ENCODE measurements at places on chromosomes 7 and 10.

DNA sequence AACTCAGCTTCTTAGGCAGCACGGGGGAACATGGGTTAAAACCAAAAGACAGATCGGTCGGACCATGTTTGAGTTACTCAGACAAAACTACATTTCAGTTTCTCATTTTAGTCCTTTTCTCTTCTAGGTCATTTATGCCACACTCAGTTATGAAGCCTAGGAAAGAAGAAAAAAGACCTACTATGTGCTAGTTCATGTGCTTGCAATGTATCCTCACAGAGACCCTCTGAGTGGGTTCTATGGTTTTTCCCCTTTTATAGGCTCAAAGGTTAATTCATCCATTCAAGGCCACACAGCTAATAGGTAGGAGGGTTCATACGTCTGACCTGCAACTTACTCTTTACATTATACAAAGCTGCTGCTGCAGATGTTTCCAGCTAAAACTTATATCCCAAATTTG is 104.7 kb upstream of the ZNF438 start:
- no peak for DNase-seq

GRCh38 chr10:17062493-17062892 is 67.1 kb downstream of the CUBN start:
- DNase-seq: no peak

GRCh38 chr10:112784022-112784461 is 166.0 kb upstream of the TCF7L2 start:
- no peak for DNase-seq

DNA sequence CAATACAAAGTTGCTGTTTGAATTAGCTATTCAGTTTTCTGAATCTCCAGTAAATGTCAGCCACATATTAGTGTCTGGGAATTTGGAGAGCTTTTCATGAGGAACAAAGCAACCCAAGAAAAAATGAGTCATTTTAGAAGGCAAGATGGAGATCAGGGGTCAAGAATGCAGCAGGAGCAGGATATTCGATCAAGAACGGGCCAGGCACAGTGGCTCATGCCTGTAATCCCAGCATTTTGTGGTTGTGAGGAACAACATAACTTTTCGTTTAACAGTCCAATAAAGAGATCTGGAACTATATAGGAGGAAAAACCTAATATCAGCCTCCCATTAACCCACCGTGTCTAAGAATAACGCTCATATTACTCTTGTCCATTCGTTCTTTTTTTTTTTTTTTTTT is 600.5 kb downstream of the MAGI2 start:
- no peak for DNase-seq

DNA sequence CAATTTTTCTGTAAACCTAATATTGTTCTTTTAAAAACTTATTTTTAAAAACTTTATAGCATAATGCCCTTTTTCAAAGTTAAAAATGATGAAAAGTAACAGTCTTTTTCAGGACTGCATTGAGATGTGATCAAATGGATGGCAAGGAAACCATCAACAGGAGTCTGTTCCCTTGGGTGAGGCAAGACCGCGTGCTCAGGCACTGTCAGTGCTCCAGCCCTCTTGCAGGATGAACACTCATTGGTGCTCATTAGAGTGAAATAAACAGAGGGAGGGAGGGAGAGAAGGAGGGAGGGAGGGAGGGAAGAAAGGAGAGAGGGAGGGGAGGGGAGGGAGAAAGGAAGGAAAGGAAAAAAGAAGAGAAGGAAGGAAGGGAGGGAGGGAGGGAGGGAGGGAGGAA is 145.7 kb upstream of the CHST15 start:
- DNase-seq: no peak

- no peak for DNase-seq
These were observed 147.1 kb upstream of the NRBF2 start for GRCh38 chr10:62985807-62986600.

DNA sequence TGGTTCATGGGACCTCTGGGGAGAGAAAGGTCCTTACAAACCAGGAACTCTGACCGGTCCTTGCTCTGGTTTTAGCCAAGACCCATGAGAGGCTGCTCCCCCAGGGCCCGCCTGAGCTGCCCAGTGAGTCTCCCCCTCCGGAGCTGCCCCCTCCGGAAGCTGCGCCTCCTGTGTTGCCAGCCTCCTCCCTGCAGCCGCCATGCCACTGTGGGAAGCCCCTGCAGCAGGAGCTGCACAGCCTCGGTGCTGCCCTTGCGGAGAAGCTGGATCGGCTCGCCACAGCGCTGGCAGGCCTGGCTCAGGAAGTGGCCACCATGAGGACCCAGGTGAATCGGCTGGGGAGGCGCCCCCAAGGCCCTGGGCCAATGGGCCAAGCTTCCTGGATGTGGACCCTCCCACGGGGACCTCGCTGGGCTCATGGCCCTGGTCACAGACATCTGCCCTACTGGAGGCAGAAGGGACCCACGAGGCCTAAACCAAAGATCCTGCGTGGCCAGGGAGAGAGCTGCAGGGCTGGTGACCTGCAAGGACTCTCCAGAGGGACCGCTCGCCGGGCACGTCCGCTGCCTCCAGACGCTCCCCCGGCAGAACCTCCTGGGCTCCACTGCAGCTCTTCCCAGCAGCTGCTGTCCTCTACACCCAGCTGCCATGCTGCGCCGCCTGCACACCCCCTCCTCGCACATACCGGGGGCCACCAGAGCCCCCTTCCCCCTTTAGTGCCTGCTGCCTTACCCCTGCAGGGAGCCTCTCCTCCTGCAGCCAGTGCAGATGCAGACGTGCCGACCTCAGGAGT is 40.1 kb downstream of the ZNF467 start:
- no peak for DNase-seq

DNA sequence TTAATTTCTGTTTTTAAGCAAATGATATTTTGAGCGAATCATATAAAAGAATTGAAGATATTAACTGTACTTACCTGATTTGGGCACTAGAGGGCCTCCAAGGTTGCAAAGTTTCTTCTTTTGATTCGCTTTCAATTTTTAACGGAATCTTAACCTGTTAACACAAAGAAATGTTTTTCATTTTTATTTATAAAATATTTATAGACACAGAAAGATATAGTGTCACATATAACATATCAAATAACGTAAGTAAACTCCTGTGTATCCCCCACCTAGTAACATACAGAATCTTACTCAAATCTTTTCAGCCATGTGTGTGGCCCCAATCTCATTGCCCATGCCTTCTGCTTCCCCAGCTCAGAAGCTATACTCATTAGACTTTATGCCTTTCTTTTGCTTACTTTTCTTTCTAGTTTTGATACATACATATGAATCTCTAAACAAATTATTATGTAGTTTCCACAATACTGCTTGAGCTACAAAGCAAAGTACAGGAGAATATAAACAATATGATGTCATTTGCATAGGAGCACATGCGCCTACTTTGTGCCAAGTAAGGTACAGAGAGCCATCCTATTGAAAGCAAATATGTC is 49.5 kb upstream of the ZPBP start:
- peak; percentile 77 for DNase-seq

DNA sequence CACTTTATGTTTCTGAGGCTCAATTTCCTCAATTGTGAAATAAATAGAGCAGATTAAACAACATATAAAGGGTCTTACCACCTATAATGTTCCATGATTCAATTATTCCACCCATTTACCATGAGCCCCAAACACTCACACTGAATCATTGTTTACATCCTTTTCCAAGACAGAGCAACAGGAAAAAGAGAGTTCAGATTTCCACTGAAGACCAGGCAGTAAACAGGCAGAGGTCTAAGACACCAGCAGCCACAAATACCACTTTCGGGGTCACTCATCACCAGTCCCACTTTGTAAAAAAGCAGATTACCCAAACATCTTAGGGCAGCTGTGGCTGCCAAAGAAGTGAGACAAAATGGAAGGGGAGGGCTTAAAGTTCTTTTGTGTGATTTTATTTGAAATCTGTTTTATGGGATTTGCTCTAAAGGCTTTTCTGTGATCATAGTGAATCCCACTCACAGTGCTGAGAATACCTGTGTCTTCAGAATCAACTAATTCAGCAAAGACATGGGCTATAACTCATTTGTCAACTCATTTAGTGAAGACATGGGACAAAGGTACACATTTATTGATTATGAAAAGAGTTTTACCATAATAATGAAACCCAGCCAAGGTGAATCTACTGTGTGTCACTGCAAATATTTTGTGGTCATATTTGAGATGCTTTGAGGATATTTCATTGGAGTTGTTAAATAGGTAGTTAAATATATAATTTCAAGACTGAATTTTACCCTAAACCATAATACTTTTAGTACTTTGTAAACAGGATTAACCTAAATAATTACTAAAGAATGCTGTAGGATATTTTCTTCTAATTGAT is 24.8 kb upstream of the DLD start:
- DNase-seq: no peak

DNA sequence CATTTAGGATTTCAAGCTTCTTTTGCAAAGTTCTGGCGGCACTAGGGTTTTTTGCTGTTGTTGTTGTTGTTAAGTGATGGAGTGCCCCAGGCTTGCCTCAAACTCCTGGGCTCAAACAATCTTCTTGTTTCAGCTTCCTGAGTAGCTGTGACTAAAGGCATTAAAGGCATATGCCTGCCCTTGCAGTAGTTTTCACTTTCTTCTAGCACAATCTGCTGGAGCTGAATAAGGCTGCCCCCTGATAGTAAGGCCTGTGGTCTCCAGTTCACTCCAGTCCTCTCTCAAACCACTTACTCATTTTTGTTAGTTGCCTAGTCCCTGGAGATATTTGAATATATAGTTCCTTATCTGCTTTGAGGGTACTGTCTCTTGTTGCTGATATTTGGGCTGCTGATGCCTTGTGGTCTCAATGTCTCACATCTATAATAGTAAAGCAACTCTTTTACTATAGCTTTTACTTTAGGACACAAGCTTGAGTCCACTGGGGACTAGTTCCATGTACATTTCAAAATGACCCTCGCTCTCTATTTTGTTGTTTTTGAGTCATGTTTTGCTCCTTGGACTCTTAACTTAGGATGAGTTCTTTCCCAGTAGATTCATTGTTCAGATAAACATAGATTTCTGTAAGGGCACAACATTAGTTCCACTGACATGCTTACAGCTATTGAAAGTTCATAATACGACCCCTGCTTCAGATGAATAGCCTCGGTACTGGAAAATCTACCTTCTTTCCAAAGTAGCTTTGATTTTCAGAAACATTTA is 25.5 kb downstream of the PHF14 start:
- DNase-seq: peak; percentile 76

- DNase-seq: no peak
These were observed 153.9 kb downstream of the SNX13 start for GRCh38 chr7:17786314-17786852.

DNA sequence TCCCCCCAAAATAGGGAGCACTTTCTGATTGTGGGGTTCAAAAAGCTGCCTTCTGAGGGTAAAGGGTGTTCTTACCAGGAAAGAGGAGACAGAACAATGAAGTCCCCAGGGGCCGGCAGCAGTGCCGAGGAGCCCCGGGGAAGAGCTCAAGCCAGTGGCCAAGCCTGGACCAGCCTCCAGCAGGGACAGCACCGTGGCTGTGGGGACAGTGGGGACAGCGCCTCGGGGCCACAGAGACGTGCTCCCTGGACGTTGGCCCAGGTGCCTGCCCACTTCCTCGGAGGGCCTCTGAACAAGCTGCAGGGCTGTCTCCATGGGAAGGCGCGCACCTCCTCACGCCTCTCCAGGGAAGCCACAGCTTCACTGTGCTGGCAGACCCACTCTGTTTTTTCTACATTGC is 312.6 kb downstream of the PTPRN2 start:
- DNase-seq: no peak

DNA sequence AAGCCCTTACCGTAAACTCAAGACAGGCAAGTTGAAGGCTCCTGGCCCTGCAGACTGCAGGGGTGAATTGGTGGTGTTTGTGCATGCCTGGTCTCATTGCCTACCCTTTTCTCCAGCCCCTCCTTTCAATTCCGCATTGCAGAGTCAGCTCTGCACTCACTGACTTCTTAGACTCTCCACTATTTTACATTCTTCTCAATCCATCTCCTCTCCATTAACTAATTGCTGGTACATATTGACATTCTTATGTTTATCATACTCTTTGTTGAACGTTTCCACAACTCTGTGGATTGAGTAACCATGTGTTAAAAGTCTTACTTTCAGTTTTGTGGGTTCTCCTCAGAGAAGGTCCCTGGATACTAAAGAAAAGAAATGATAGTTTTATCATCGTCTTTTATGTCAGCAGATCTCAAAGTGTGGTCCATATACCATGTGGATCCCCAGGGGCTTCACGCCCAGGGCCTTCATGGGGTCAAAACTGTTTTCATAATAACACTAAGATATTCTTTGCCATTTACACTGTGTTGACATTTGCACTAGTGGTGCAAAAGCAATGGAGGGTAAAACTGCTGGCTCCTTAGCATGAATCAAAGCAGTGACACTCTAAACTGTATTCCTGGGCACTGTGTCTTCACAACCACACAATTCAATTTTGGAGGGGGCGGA is 135.4 kb upstream of the FZD1 start:
- no peak for DNase-seq

DNA sequence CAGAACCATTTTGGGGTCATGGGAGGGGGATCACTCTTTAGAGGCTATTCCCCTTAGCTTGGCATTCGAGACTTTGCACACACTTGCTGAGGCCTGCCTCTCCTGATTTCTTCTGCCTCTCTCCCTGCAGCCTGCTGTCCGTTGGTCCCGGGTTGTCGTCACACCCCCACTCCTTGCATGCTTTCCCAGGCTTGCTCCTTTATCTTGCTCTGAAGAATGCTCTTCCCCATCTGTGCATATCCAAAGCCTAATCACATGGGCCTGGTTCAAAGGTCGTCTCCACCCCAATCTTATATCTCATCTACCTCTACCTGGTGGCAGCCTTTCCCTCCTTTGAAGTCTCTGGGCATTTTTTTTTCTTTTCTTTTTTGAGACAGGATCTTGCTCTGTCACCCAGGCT is 24.3 kb upstream of the EMX2 start:
- DNase-seq: no peak

GRCh38 chr10:60917331-60918280 is 26.4 kb downstream of the RHOBTB1 start:
- no peak for DNase-seq

- no peak for DNase-seq
These were observed 345.5 kb downstream of the GALNT17 start for GRCh38 chr7:71477441-71477840.

GRCh38 chr10:71580926-71581325 is 138.7 kb downstream of the C10orf105 start:
- DNase-seq: no peak

GRCh38 chr7:33778195-33778594 is 127.1 kb upstream of the BMPER start:
- no peak for DNase-seq

DNA sequence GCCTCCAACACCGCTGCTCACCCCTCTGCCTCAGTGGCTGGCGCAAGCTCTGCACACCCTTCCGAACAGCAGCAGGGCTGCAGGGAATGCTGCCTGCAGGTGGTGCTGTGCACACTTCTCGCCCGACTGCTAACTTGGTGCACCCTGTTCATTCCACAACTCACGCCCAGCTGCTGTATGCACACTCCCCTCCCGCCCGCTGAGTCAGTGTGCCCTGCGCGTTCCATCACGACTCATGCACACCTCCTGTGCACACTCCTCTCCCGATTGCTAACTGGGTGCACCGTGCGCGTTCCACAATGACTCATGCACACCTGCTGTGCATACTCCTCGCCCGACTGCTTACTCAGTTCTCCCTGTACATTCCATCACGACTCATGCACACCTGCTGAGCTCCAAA is 21.5 kb downstream of the ADARB2 start:
- peak; percentile 21 for DNase-seq

GRCh38 chr10:108204528-108205305 is 1040.2 kb upstream of the SORCS1 start:
- DNase-seq: peak; percentile 61
